Spleen (tissue), 13 donors: ENCODE measurements at places on chromosomes 3 and 15. TPM values are rescaled to one million over a fixed set of nuclear protein-coding genes. Genes with fewer than 3 reads are reported as not detected.
A peak's percentile ranks its signal among the peaks of the same experiment; 100 is the strongest.

- peaks cover 44% of the 10 kb centered on the region for H3K4me1 ChIP-seq
- H3K36me3 ChIP-seq: no peaks in the 10 kb centered on the region
- H3K4me3 ChIP-seq: peak within 1 kb of the TSS; percentile 28
These were observed at the start of gene MST1R for GRCh38 chr3:49903451-49904424. Gene MST1R, minus strand, starts transcription at chr3:49903873. Its CDS starts 264 bp downstream, at chr3:49903609.

COL8A1 gene
- total RNA-seq: 1.7 TPM

DNA sequence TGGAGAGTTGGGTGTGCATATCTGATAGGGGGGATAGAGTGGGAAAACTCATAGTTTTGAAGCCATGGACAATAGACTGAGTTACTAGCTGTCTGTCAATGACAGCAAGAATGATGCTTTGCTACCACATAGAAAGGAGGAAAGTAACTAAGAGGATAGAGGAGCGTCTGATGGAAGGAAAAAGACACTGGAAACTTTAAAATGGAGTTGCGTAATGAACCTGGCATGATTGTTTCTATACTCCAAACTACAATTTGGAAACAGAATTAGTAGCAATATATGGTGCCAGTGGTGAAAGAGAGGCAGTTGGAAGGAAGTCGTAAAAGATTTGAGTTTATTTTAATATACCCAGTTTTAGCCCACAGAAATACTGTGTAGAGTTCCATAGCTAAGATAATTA lies 163.6 kb downstream of the TUSC7 start:
- H3K27me3 ChIP-seq: no peaks in the 10 kb centered on the region
- no peak overlapping the region for H3K4me3 ChIP-seq
- H3K27ac ChIP-seq: no peak overlapping the region
- no peaks in the 10 kb centered on the region for H3K36me3 ChIP-seq
- no peaks in the 10 kb centered on the region for H3K4me1 ChIP-seq

GRCh38 chr3:166743481-166744134 lies 636.5 kb downstream of the ZBBX start:
- no peaks in the 10 kb centered on the region for H3K36me3 ChIP-seq
- no peak for DNase-seq
- H3K4me1 ChIP-seq: no peaks in the 10 kb centered on the region
- no peak overlapping the region for H3K27ac ChIP-seq
- H3K27me3 ChIP-seq: no peaks in the 10 kb centered on the region
- H3K4me3 ChIP-seq: no peak overlapping the region

GRCh38 chr15:87604857-87605446 lies 651.6 kb downstream of the NTRK3 start:
- H3K27ac ChIP-seq: no peak overlapping the region
- DNase-seq: no peak

PSTPIP1 gene
- 62.0 TPM for total RNA-seq

DNA sequence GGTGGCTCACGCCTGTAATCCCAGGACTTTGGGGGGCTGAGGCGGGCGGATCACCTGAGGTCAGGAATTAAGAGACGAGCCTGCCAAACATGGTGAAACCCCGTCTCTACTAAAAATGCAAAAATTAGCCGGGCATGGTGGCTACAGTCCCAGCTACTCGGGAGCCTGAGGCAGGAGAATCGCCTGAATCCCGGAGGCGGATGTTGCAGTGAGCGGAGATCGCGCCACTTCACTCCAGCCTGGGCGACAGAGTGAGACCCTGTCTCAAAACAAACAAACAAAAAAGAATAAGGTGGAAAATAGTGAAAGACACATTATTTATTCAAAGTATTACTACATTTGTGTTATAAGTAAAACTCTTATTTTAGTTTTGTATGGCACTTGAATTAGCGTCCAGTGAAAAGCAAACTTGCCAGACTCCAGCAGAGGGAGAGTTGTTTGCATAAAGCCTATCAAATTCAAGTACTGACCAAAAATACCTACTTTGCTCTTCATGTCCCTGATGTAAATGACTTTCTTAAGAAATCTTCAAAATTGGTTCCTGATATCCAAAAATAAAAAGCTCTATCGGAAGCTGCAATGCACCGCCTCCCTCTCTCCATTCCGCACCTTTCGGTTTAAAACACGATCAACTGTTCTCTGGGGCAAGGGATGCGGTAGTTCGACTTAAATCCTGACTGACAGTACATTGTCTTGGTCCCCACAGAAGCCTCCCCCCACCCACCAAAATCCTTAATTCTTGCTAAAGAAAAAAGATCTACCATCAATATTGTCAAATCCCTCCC lies 1.2 kb downstream of the TRPM7 start:
- H3K27me3 ChIP-seq: no peaks in the 10 kb centered on the region
- H3K4me3 ChIP-seq: peak overlapping the region; percentile 84
- H3K27ac ChIP-seq: peak overlapping the region; percentile 96
- peaks cover 15% of the 10 kb centered on the region for H3K36me3 ChIP-seq
- DNase-seq: no peak

GRCh38 chr15:53297828-53298227 lies 461.6 kb downstream of the WDR72 start:
- no peak overlapping the region for H3K27ac ChIP-seq
- no peak overlapping the region for H3K4me3 ChIP-seq
- no peak for DNase-seq
- no peaks in the 10 kb centered on the region for H3K27me3 ChIP-seq

DNA sequence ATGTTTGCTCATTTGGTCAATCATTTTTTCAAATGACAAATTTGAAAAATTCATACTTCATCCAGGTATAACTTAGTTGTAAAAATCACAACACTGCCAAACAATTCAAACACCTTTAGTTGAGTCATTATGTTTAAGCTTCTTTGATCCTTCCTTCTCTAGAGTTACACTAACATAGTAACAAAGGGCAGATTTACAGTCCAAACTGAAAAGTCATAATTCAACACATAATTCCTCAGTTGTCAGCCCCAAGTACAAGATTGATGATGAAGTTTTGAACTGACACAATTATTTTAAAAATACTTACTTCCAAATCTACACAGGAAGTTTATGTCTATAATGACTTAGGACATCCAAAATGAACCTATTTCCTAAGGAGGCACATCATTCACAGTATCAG lies 264.1 kb downstream of the LSAMP start:
- no peak for DNase-seq
- no peak overlapping the region for H3K4me3 ChIP-seq
- no peak overlapping the region for H3K27ac ChIP-seq
- H3K4me1 ChIP-seq: no peaks in the 10 kb centered on the region
- no peaks in the 10 kb centered on the region for H3K36me3 ChIP-seq

GRCh38 chr3:80676866-80677265 lies 909.1 kb upstream of the ROBO1 start:
- no peak overlapping the region for H3K27ac ChIP-seq
- no peaks in the 10 kb centered on the region for H3K36me3 ChIP-seq
- no peak overlapping the region for H3K4me3 ChIP-seq

TMEM40 gene
- total RNA-seq: 2.4 TPM
